ENCODE measurements at places on chromosomes 2 and 18. TPM values are rescaled to one million over a fixed set of nuclear protein-coding genes. Genes with fewer than 3 reads are reported as not detected.

GRCh38 chr18:21053127-21053526, 58.5 kb downstream of the ROCK1 start:
- no peak for DNase-seq

DNA sequence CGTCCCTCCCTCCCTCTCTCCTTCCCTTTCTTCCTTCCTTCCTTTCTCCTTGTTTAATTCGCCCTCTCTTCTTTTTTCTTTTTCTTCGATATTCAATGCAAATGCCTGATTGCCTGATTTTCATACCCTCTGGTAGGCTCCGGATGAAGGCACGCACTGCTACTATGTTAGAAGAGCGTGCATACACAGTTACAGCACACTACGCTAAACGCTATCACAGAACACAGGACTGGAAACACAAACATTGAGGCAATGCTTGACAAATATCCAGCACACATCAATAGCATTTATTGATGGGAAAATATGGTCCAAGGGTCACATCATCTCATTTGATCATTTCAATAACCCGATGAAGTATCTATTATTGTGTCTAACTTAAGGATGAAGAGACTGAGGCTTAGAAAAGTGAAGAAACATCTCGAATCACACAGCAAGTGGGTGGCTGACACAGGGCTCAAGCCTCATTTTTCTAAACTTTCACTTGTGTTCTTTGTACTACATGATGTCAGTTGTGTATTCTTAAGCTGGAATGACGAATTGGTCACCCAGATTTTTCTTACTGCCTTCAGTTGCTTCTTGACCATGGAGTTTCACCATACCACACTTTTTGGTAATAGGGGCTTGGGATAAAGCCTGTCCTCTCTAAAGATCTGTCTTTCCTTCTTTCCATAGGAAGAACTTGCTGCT, 101.8 kb downstream of the TRIB2 start:
- no peak for DNase-seq

DNA sequence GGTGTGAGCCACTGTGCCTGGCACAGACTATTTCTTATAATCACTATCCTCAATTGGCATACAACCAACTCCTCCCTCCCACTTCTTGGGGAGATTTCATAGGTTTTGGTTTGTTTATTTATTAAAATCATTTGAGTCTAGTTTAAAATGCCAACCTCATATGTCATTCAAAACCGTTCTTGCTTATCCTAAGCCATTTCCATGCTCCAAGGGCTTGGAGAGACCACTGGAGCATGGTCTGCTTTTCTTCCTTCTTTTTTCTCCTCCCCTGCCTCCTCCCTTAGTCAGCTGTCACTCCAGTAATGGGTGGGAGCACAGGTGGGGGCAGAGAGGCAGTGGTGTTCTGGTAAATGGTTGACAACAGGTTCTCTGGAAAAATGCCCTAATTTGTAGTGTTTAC, 20.4 kb upstream of the KCNS3 start:
- no peak for DNase-seq

The GEN1 gene
- 1.3 TPM for polyA plus RNA-seq

The QPCT gene
- 0.14 TPM for polyA plus RNA-seq

DNA sequence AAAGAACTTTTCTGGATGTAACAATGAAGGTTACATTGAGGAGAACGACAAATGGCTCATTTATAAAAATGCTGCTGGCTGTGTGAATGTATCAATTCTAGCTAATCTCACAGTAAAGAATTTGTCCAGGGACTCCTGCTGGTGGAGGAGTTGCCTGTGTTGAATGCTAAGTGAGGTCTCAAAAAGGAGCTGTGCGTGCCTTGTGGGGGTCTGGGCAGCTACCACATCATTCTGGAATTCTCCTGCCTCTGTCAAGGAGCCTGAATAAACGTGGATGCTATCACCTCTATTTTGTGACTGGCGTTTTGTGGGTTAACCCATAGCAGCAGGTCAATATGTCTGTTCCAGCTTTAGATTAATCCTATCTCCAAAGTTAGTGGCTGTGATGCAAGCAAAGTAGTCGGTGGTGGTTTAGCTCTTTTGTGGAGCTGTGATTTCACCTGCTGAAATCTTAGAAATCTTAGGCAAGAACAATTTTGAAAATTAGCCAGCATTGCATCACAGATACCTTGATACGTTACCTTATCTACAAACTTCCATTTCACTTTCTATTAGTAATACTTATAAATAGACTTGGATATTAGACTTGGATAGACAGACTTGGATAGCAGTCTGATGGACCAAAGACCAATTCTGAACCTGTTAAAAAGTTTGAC, 96.8 kb downstream of the MTCL1 start:
- DNase-seq, result no peak

GRCh38 chr18:28485918-28486317, 309.0 kb upstream of the CDH2 start:
- no peak for DNase-seq

The ASPRV1 gene
- 0.12 TPM for polyA plus RNA-seq

DNA sequence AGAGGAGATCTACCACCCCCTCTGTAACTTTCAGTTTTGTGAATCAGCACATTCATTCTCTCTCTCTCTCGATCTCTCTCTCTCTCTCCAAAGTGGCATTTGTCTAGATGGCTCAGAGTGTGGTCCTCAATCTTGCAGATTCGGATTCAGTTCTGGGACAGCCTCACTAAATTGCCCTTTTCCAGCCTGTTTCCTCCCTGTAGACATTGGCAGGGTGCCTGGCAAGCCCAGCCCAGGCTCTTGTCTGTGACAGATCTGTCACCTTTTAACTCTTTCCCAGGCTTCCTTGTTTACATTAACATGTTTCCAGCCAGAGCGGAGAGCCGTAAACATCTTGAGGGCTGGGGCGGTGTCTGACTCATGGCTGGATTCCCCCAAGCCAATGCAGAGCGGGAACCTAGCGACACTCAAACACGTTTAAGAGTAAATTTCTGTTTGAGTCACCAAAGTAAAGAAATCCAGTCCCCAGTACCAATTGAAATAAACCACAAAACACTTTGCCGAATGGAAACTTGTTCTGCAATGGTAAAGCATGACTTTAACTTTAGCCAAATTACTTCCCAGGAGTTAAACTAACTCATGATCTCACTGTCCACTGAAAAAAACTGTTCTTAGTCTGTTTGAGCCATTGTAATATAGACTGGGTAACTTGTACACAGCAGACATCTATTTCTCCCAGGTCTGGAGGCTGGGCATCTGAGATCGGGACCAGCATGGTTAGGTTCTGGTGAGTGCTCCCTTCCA, 6.6 kb upstream of the CYP27C1 start:
- no peak for DNase-seq

DNA sequence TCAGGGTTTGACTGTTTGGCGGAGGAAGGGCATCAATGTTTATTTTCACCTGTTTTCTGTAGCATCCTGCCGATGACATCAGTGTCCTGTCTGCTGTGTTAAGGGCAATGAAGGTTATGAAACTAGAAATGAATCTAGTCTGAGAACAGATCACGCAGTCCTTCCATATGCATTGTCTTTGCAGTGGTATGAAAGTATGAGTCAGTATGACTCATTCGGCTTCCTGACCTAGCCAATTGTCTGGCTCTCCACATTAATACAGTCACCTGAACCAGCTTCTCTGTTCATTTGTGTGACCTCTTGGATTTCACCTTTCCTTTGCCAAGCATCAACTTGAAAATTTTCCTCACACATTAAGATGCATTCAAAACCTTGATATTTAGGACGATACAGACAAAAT, 353.8 kb downstream of the RND3 start:
- no peak for DNase-seq

The FN1 gene
- 0.55 TPM for polyA plus RNA-seq

GRCh38 chr18:45851161-45851925, 25.9 kb downstream of the SIGLEC15 start:
- no peak for DNase-seq

GRCh38 chr2:130336150-130336876, 6.4 kb upstream of the IMP4 start:
- DNase-seq, result no peak

GRCh38 chr18:2396162-2396505, 175.2 kb downstream of the METTL4 start:
- no peak for DNase-seq

DNA sequence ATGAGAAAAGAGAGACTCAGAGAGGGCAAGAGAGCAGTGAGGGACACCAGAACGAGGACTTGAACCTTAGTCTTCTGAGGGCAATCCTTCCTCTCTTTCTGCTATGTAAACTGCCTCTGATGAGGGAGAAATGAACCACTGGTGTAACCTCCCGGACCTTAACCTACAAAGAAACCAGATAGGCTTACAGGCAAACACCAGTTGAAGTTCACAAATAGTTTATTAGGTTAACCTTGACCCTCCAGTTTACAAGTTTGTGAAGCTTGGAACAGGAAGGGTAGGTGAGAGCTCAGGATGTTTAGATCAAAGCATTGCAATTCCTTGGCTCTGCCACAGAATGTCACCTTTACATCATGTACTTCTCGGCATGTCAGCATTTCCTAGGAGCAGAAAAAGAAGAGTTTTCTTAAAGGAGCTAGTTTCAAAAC, 486.4 kb upstream of the SPRED2 start:
- no peak for DNase-seq

The RESP18 gene
- polyA plus RNA-seq, result not detected

GRCh38 chr2:145095641-145096435, 575.9 kb upstream of the ZEB2 start:
- no peak for DNase-seq

The NOSTRIN gene
- not detected for polyA plus RNA-seq

GRCh38 chr2:120547662-120548061, 188.0 kb upstream of the GLI2 start:
- DNase-seq, result no peak

The ARHGEF33 gene
- polyA plus RNA-seq, result not detected

The SLC35F6 gene
- polyA plus RNA-seq, result 5.4 TPM

DNA sequence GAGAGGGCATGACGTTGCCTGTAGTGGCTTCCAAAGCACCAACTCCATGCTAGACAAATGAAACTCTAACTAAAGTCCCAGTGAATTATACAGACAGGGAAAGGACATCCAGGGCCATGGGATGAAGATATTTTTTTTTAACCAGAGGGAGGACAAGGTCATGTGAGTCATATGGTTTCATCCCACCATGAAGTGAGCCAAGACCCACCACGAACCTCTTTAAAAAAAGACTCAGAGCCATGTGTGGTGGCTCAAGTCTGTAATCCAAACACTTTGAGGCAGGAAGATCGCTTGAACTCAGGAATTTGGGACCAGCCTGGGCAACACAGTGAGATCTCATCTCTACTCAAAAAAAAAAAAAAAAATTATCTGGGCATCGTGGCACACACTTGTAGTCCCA, 115.2 kb downstream of the LIPG start:
- no peak for DNase-seq

The LYG2 gene
- polyA plus RNA-seq, result not detected

- DNase-seq, result no peak
These were observed 951.7 kb upstream of the CNTNAP5 start for GRCh38 chr2:123073371-123073770.

The PFN4 gene
- not detected for polyA plus RNA-seq

The PLCD4 gene
- not detected for polyA plus RNA-seq

The SERPINB12 gene
- not detected for polyA plus RNA-seq

DNA sequence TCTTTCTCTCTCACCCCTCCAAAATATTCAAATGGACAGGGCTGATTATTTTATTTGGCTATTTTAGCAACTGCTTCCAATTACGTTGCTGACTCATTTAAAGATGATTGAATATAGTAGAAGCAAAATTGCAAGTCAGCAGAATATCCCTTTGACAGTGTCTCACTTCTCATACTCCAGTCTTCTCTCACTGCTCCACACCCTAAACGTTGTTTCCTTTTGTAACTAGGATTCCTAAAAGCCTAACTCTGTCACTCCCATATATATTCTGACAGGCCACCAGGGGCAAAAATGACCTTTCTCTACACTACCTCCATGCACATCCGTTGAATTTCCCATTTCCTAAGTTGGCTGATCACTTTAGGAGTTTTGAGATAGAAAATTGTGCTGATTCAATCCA, 351.1 kb downstream of the RND3 start:
- DNase-seq, result no peak

Measured in naive B cell (primary cell).